ENCODE measurements at places on chromosomes 12 and 14. TPM values are rescaled to one million over a fixed set of nuclear protein-coding genes. Genes with fewer than 3 reads are reported as not detected.

The JPH4 gene
- total RNA-seq = not detected

The GPR84 gene
- not detected for total RNA-seq

The TPH2 gene
- total RNA-seq = not detected

The BEGAIN gene
- 7.2 TPM for total RNA-seq

The GATC gene
- 24.1 TPM for total RNA-seq

The CISTR gene
- total RNA-seq = not detected

The IGF1 gene
- total RNA-seq = not detected

The SMIM41 gene
- not detected for total RNA-seq

The GPRC5A gene
- 273 TPM for total RNA-seq

The PYGL gene
- total RNA-seq = 150 TPM

The TTC8 gene
- 39.5 TPM for total RNA-seq

The JAG2 gene
- total RNA-seq = 12.6 TPM

The PAH gene
- total RNA-seq = not detected

The TMEM116 gene
- 6.9 TPM for total RNA-seq

The RHOJ gene
- not detected for total RNA-seq

The EML5 gene
- total RNA-seq = 0.45 TPM

The PLEKHA5 gene
- total RNA-seq = 6.7 TPM

The CHFR gene
- total RNA-seq = 20.3 TPM

The SERPINA1 gene
- total RNA-seq = 0.72 TPM

The CPM gene
- total RNA-seq = 5.3 TPM

The CCDC60 gene
- total RNA-seq = not detected

The NPFF gene
- total RNA-seq = not detected

The RPS6KL1 gene
- 0.55 TPM for total RNA-seq

The REP15 gene
- total RNA-seq = 0.45 TPM

The SSTR1 gene
- total RNA-seq = not detected

The ZDHHC22 gene
- total RNA-seq = 0.20 TPM

The PRH2 gene
- total RNA-seq = not detected

The TRIAP1 gene
- total RNA-seq = 72.4 TPM

The NGB gene
- total RNA-seq = not detected

The SAMD15 gene
- 2.2 TPM for total RNA-seq

The CIT gene
- total RNA-seq = 13.4 TPM

The SIX4 gene
- 3.8 TPM for total RNA-seq

The ARMH4 gene
- total RNA-seq = 0.62 TPM

The PLEK2 gene
- total RNA-seq = 25.9 TPM

The TRPV4 gene
- 0.08 TPM for total RNA-seq

The BORCS5 gene
- 10.0 TPM for total RNA-seq

The KRT80 gene
- total RNA-seq = 66.0 TPM

The RIMKLB gene
- 20.7 TPM for total RNA-seq

The TMED8 gene
- 8.2 TPM for total RNA-seq

The CFAP54 gene
- total RNA-seq = 1.6 TPM

The ZNF605 gene
- 4.3 TPM for total RNA-seq

The VRTN gene
- not detected for total RNA-seq

The TMEM132D gene
- total RNA-seq = not detected

The KLRK1 gene
- not detected for total RNA-seq

The TCL1B gene
- total RNA-seq = not detected

The LPAR5 gene
- total RNA-seq = 0.85 TPM

The TROAP gene
- total RNA-seq = 78.5 TPM

The NRL gene
- 0.65 TPM for total RNA-seq

The FLVCR2 gene
- 7.8 TPM for total RNA-seq

The GLT1D1 gene
- total RNA-seq = not detected

The KIF26A gene
- 4.2 TPM for total RNA-seq

The EXOC5 gene
- 18.6 TPM for total RNA-seq

The RAD52 gene
- 13.7 TPM for total RNA-seq

The KRT71 gene
- total RNA-seq = not detected
